T-cell (primary cell): ENCODE measurements at places on chromosomes 7 and 10.

DNA sequence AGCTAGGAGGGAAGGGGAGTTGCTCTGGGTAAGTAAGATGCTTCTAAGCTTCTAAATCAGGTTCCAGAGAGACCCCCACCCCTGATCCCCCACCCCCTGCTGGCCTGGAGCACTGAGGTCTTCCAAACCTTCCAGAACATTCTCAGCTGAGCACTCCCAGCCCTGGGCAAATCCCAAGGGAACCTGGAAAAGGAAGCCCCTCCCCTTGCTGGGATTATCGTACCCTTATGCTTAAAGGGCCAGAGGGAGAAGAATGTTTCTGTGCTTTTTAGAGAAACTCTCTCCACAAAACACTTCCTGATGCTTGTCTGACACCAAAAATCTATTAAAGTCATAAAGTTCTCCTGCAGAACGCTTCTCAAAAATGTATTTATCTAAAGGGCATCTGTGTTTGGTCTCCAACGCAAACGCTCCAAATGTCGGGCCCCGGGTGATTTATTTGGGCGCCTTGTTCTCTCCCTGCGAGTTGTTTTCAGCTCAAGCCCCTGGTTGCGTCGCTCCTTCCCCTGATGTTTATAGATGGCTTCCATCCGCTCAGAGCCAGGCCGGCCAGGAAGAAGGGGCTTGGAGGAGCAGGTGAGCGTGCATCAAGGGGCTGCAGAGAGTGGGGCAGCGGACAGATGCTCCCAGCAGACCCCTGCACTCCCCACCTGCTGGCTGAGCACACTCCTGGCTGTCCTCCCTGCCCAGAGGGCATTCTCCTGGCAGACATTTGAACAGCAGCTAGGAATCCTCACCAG is 8.2 kb upstream of the RET start:
- DNase-seq = no peak

GRCh38 chr10:100046021-100046486 is 35.6 kb downstream of the CPN1 start:
- DNase-seq = peak; percentile 71

DNA sequence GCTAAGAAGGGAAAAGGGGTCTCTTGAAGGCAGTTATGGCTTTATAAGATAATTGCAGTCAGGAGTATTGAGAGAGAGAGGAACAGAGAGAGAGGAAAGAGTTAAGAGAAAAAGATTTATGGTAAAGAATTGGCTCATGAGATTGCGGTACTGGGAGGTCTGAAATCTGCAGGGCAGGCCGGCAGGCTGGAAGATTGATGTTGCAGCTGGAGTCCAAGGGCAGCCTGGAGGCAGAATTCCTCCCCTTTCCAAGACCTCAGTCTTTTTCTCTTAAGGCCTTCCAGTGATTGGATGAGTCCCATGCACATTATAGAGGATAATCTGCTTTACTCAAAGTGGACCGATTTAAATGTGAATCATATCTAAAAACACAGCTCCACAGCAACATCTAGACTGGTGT is 68.4 kb downstream of the HACD1 start:
- DNase-seq = no peak

DNA sequence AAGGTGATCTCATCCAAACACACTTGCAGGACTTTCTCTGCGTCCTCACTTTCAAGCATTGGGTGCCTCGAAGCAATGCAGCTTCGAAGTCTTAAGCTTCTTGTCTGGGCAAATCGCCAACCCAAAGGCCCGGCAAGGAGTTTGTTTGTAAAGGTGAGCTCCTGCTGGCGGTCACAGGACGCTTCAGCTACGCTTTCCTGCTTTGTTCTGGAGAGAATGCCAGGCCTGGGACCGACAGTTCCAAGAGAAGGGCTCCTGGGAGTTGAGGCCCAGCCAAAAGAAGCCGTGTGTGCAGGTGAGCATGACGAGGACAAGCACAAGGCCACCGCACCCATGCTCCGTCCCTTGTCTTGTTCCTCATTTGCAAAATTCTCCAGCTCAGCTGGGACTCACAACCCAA is 106.6 kb upstream of the DOCK1 start:
- no peak for DNase-seq

DNA sequence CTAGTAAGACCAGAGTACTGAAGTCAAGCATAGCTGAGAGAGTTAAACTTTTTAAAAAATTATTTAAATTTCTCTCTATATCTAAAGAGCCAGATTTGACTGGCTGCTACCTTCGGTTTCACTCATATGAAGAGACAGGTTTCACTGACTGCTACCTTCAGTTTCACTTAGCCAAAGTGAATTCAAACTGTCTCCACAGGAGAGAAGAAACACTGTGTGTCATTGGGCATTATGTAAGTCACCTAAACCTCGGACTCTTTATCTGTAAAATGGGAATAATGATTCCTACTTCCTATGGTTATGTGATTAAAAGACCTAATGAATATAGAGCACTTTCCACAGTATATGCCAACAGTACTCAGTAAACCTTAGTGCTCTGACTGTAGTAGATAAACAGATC is 41.6 kb upstream of the MET start:
- DNase-seq = no peak

DNA sequence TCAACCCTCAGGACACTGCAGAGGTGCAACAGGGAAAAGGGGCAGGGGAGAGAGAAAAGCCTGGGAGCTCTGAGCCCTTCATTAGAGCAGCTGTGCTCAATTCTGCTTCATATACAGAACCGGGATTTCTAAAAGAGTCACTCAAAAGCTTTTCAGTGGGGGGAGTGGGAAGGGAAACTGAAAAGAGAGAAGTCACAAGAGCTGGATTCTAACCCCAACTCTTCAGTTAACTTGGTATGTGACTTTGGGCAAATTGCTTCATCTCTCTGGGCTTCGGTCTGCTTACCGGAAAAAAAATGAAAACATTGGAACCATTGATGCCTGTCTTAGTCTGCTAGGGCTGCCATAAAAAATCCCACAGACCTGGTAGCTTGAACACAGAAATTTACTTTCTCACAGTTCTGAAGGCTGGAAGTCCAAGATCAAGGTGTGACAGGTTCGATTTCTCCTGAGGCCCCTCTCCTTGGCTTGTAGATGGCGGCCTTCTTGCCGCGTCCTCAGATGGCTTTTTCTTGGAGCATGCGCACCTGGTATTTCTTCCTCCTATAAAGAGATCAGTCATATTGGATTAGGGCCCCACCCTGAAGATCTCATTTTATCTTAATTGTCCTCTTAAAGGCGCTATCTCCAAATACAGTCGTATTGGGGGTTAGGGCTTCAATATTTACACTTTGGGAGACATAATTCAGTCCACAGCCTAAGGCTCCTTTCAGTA is 118.3 kb upstream of the KMT2E start:
- DNase-seq = no peak

DNA sequence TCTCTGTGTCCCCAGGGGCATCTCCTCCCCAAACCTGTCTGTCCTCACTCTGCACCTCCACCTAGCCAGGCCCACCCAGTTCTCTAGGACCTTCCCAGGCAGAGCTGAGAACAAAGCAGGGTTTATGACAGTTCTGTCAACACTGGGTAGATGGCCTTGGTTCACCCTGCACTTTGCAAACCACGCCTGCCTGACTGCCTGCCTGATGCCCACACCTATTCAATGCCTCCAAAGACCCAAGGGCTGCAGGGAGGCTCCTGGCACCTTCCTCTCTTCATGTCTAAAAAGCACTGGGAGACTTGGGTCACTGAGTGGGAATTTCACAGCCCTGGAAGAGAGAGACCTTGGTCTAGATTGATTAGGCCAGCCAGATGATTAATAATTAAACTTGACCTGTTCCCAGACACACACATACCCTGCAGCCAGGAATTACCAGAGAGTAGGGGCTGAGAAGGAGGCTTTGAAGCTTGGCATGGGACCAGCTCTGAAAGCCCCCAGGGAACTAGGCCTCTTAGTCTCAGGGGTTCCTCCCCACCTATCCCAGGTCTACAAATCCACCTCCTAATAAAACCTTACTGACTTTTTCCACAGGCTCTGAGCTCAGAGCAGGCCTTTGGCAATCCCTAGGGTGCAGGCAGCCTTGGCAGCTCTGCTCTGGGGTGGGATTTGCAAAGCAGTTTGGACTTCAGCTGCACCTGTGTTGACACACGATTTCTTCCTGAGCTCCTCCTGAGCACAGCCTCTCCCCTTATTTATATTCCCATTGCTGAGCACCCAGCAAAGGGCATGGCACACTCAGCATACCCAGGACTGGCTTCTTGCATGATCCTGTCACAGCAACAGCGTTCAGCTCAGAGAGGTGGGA is 25.7 kb upstream of the PDCD4 start:
- DNase-seq = no peak

GRCh38 chr10:48428896-48429295 is 122.4 kb downstream of the MAPK8 start:
- no peak for DNase-seq

- DNase-seq = no peak
These were observed 106.5 kb downstream of the PRLHR start for GRCh38 chr10:118488710-118489497.

- DNase-seq = no peak
These were observed 113.3 kb downstream of the KCNMA1 start for GRCh38 chr10:77524281-77524711.

GRCh38 chr10:14146501-14146900 is 184.2 kb downstream of the FRMD4A start:
- DNase-seq = no peak

GRCh38 chr7:108417926-108418325 is 38.3 kb downstream of the NRCAM start:
- no peak for DNase-seq

DNA sequence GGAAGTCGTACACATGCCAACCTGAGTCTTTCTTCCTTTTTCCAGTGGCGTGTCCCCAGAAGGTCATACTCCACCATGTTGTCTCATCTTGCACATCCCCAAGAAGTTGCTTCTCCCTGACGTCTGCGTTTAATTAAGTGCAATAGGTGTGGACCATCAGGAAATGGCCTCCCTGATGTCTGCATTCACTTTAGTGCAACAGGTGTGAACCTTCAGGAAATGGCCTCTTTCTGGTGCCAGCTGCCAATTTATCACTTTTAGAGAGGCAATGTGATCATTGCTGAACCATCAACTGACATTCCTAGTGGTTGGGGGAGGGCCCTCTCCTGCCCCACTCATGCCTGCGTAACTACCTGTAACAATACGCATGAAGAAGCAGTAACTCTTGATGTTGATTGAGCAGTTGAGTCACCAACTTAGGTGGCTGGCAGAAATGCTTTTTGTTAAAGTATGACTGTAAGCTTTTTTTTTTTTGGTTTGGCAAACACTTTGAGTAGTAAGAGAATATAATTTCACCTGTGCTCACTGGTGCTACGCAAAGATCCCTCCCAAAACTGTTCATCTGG is 25.8 kb downstream of the SCIN start:
- no peak for DNase-seq

DNA sequence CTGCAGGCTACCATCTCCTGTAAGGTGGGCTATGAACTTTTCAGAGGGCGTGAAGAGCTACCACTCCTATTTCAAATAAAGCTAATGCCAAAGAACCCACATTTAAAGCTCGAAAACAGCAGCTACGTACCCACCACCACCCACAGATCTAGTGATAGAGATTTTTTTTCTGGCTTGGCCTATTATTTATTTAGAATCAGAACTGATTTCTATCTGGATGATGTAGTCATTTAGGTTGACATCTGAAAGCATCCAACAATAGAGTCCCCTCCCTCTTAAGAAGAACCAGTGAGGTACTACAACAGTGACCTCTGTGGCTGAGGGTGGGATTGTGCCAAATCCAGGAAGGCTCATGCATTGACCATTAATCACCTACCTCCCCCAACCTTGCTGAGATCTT is 113.8 kb upstream of the ADO start:
- no peak for DNase-seq

DNA sequence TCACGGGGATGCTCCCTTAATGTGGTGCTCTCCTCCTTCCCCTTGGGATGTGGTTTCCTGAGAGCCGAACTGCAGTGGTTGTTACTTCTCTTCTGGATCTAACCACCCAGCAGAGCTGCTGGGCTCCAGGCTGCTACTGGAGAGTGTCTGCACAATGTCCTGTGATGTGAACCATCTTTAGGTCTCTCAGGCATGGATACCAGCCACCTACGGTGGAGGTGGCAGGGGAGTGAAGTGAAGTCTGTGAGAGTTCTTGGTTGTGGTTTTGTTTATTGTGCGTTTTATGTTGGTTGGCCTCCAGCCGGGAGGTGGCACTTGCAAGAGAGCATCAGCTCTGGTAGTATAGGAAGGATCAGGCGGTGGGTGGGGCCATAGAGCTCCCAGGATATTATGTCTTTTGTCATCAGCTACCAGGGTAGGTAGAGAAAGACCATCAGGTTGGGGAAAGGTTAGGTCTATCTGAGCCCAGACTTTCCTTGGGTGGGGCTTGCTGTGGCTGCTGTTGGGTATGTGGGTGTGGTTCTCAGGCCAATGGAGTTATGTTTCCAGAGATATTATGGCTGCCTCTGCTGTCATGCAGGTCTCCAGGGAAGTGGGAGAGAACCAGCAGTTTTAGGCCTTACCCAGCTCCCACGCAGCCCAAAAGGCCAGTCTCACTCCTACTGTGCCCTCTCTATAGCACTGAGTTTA is 87.9 kb downstream of the KIF20B start:
- no peak for DNase-seq

DNA sequence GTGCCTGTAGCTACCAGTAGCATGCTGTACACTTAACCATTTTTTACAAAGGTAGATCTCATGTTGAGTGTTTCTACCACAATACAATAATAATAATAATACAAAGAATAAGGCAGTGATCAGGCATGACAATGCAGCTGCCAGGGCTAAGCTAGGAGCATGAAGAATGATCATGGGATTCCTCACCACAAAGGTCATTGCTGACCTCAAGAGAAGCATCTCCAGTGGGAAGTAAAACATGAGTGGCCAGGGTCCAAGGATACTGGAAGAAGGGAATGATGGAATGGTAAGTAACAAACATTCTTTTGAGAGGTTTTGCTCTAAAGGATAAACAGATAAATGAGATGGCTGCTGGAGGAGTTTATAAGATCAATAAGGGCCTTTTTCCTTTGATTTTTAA is 591.1 kb downstream of the TNS3 start:
- DNase-seq = no peak

DNA sequence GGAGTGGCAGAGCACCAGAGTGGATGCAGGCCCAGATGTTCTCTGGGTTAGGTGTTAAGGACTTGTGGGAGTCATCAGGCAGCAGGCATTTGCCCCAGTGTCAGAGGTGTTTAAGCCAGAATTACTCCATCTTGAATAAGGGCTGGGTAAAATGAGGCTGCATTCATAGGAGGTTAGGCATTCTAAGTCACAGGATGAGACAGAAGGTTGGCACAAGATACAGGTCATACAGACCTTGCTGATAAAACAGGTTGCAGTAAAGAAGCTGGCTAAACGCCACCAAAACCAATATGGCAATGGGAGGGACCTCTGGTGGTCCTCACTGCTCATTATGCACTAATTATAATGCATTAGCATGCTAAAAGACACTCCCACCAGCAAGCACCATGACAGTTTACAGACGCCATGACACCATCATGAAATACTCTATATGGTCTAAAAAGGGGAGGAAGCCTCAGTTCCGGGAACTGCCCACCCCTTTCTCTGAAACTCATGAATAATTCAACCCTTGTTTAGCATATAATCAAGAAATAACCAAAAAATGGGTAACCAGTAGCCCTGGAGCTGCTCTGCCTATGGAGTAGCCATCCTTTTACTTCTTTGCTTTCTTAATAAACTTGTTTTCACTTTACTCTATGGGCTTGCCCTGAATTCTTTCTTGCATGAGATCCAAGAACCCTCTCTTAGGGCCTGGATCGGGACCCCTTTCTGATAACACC is 882 bp upstream of the LRRC61 start:
- peak; percentile 15 for DNase-seq

GRCh38 chr10:52128056-52128683 is 185.9 kb upstream of the DKK1 start:
- DNase-seq = no peak
